ENCODE measurements at places on chromosomes 4 and X. TPM values are rescaled to one million over a fixed set of nuclear protein-coding genes. Genes with fewer than 3 reads are reported as not detected.
A peak's percentile ranks its signal among the peaks of the same experiment; 100 is the strongest.

DNA sequence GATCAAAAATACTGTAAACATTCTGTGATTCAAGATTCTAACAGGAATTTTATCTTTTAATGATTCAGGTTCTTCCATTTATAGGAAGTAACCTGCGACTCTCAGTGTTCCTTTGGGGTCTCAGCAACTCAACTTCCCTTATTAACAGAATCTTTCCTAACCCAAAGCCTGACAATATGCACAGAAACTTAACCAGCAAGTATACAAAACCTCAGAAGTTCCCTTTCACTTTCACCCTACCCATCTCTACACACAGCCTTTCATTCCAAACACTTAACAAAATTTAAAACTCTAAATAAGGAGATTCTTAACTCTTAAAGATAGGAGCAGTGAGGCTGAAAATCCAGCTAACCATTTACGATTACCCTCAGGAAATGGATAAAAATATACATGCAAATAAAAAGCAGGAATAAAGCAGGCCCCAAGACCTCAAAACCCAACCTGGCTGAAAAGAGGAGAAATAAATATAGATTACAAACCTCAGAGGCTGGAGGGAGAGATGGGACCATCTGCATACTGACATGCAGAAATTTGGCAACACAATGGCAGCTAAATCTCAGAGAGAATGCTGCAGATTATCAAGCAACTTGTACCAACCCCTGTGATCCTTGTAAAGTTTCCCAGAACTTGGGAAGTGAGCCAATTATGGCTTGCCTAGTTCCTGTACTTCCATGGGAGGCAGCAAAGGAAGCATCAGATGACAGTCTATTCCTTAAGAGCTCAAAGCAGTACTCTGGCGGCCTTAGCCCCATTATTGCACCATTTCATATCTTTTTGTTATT is 101.0 kb downstream of the ATP11C start:
- DNase-seq = peak; percentile 8

DNA sequence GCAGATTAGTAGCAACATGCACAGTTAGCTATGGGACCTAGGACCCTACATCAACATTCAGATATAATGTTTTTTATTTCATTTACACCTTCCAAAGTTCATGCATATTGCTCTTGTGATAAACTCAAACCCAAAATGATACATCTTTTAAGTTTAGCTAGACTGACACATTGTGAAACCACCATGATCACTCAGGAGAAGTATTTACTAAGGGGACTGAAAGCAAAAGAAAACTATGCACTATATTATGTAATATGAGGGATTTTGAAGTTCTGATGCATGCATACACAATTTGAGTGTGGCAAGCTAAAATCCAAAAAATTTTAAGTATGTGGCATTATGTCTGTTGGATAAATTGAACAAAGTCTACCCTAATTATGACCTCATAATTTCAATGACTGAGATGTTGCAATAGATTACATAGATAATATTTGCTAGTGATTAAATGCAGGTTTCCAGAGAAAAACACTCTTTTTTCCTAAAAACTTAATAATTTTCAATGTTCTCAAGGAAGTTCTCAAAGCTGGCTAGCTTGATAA is 914.8 kb upstream of the GRIA3 start:
- DNase-seq = no peak

Gene FATE1
- not detected for total RNA-seq

DNA sequence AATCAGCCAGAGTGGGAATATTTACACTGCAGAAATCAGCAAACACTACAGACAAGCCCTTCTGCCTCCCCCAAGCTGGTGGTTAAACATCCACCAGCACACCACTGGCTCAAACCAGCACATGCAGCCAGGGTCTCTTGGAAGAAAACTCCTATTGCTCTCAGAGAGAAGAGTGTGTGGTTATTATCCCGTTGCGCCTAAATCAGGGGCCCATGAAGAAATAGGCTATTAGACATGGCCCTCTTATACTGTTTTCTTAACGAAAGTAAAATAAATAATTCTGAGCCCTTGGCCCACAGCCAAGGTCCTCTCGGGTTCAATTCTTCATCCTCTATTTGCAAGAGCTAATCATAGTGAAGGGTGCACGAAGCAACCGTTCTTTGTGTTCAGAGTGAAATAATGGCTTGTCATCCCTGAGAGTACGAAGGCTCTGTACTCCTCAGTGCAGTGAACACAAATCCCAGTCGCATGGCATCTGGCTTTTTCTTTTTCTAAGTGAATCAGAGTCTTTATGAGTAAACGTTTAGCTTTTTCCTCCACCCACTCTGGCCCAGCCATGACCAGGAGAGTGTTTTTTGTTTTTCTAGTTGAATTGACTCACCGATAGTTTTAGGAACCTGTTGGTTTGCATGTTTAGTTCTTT is 33.4 kb upstream of the RBM47 start:
- no peak for DNase-seq

Gene MXRA5
- total RNA-seq = not detected

Gene BEX4
- 19.8 TPM for total RNA-seq

Gene PTPN13
- 0.91 TPM for total RNA-seq

Gene MAGEA4
- not detected for total RNA-seq
